ENCODE measurements at places on chromosomes 7 and 10. TPM values are rescaled to one million over a fixed set of nuclear protein-coding genes. Genes with fewer than 3 reads are reported as not detected.

ZWINT gene
- 1.8 TPM for total RNA-seq

CACNA2D1 gene
- total RNA-seq: 54.5 TPM

SP8 gene
- not detected for total RNA-seq

COL17A1 gene
- total RNA-seq: 0.26 TPM

CDC14C gene
- not detected for total RNA-seq

CHN2 gene
- total RNA-seq: 6.6 TPM

SPDYE16 gene
- total RNA-seq: not detected

CYP3A4 gene
- total RNA-seq: 0.43 TPM

NEUROG3 gene
- not detected for total RNA-seq

SLC29A4 gene
- total RNA-seq: 4.3 TPM

PLXDC2 gene
- 43.6 TPM for total RNA-seq

HOXA6 gene
- total RNA-seq: not detected

CLRN3 gene
- total RNA-seq: not detected

TUBAL3 gene
- total RNA-seq: 1.7 TPM

AKR1D1 gene
- not detected for total RNA-seq

ZFAND2A gene
- 16.2 TPM for total RNA-seq

ABHD11 gene
- total RNA-seq: 31.5 TPM

NRAP gene
- total RNA-seq: 229 TPM

VWDE gene
- total RNA-seq: 4.0 TPM

ELOVL3 gene
- total RNA-seq: 0.39 TPM

CYP2E1 gene
- 2.9 TPM for total RNA-seq

TLX1 gene
- not detected for total RNA-seq

GPRIN2 gene
- 0.67 TPM for total RNA-seq

NFE2L3 gene
- total RNA-seq: 1.8 TPM

ADAMTS14 gene
- not detected for total RNA-seq

ZPBP gene
- not detected for total RNA-seq

CCDC3 gene
- 14.9 TPM for total RNA-seq

NKX2-3 gene
- total RNA-seq: not detected

All from right atrium auricular region (tissue), 2 donors.